Stimulated activated naive CD8-positive, alpha-beta T cell treated with anti-CD3 and anti-CD28 coated beads, Interleukin-15, Interleukin-2, amounts not matched to agents 100 U/mL and 50 U/mL, for 24 hours (primary cell): ENCODE measurements at places on chromosomes 5 and 9.

- no peak for DNase-seq
Observed at GRCh38 chr5:1702318-1702717, 97.3 kb downstream of the MRPL36 start.

DNA sequence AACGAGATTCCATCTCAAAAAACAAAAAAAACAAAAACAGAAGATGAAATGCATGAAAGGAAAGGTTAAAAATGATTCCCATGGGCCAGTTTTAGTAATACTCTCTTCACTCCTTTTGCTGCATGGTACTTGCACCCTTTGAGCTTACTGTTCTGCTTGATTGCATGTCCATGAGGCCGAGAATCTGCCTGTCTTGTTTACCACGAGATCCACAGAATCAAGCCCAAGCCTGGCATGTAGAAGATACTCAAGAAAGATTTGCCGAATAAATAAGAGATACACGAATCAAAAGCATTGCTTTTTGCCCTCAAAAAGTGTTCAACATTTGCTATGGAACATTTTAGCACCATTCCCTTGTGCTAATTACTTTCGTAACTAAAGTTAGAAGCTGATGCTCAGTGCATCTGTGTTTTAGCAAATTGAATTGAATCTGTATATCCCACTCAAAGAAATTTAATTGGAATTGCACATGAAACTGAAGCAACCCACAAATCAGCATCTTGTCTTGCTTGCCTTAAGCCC is 1.1 kb downstream of the FAXDC2 start:
- no peak for DNase-seq

DNA sequence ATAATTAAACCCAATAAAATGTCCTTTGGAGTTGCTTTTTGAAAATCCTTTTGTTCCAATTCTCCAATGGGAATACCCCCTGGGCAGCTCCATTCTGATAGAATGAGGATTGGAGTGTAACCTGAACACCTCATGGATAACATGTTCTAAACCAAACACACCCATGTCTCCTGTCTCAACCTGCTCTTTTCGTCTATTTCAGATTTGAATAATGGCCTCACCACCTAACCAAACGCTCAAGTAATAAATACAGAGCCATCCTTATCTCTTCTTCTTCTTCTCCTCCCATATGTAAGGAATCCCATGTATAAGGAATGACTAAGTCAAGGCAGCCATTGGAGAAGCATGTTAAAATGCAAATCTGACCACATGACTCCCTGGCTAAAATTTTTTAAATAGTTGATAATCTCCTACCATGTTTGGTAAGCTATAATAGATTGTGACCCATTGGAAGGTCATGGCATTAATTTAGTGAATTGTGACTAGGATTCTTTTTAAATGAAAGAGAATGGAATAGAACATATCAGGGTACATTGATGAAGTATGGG is 26.0 kb downstream of the ELL2 start:
- no peak for DNase-seq

GRCh38 chr5:79080804-79081203 is 11.2 kb downstream of the BHMT2 start:
- DNase-seq, result no peak

- no peak for DNase-seq
Observed at GRCh38 chr9:132182314-132183091, 20.6 kb downstream of the NTNG2 start.

DNA sequence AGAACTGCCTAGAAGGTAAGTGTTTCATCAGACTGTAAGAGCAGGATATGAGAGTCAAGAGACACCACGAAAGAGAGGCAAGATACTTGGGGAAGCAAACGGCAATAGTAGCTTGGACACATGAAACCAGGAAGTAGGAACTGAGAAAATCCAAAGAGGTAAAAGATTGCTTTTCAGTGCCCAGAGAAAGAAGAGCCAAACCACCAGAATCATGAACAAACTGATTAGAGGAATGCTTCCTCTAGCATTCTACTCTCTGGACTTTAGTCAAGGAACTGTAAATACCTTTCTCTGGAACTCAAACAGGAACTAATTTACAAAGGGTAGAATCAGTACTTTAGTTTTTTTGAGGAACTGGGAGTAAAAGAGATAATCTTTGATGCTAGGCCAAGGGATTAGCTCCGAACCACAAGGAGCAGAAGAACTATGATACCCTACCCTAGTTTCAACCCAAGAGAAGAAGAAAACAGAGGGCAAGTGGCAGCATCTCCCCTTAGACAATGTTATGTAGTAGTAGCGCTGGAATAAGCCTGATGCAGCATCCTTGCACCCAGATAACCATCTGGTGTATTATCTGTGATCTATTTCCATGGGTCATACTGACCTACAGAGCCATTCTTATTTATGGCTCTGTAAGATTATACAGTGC is 41.3 kb downstream of the EFCAB9 start:
- DNase-seq, result no peak

DNA sequence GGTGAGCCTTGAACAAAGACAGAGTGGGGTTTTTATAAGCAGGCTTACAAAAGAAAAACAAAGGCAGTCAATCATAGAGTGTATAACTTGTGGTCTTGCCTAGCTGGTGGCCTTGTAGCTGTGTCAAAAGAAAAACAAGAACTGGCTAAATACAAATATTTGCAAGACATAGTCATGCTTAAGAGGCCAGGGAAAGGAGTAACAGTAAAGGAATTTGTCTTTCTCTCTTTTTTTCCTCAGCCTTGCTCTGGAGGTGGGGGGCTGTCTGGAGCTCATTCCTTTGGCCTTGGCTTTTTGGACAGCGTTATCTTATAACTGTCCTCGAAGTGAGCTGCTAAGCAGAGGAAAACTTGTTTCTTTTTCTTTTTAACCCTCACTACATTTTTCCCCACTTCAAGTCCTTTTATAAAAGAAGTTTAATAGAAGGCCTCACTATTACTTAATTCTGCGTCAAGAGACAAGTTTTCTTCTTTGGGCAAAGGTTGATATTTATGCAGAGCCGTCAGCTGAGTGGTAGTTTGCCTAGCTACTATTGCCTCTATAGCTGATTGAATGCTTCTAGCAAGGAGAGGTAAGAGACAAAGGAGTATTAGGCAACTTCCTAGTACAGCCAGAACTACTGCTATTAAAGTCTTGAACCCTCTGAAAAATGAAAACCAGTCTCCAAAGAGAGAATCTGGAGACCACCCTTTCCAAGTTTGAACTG is 14.3 kb downstream of the CEL start:
- DNase-seq, result no peak

DNA sequence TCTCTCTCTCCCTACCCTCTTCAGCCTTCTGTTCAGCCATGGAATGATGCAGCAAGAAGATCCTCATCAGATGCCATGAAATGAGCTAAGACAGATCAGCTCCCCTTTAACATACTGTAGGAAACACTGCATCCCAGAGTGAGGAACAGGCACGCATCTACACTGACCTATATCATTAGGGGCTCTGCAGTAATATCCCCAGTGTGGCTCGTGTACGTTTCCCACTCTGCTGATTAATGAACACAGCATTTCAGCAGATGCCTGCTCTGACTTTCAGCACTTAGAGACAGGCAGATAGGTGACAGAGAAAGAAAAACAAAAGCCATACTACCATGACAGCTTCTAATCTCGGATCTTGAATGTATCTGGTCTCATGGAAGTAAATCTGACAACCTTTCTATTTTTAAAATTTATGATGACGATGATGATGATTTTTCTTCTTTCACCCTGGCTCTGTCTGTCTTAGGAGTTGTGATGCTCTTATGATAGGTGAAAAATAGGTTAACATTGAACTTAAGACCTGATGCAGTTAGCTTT is 750.3 kb downstream of the CDH12 start:
- DNase-seq, result no peak

DNA sequence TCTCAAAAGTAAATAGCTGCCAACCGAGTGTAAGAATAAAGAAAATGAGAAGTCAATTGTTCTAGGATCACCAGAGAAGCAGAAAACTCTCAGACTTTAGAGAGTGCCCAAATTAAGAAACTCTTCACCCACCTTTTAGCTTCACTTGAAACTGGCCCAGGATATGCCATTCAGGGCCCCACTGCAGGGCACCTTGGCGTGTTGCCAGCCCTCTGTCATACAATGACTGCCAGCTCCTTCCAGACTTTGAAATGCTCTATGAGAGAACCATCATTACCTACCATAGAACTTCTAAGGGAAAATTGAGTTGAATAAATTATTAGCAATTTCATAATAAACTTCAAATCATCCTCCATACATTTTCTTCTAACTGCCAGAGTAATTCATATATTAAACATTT is 240.5 kb downstream of the CETN3 start:
- no peak for DNase-seq

- DNase-seq, result no peak
Observed at GRCh38 chr9:5425006-5425628, 12.6 kb downstream of the PLGRKT start.

- DNase-seq, result no peak
Observed at GRCh38 chr5:78514427-78515330, 133.9 kb downstream of the LHFPL2 start.

DNA sequence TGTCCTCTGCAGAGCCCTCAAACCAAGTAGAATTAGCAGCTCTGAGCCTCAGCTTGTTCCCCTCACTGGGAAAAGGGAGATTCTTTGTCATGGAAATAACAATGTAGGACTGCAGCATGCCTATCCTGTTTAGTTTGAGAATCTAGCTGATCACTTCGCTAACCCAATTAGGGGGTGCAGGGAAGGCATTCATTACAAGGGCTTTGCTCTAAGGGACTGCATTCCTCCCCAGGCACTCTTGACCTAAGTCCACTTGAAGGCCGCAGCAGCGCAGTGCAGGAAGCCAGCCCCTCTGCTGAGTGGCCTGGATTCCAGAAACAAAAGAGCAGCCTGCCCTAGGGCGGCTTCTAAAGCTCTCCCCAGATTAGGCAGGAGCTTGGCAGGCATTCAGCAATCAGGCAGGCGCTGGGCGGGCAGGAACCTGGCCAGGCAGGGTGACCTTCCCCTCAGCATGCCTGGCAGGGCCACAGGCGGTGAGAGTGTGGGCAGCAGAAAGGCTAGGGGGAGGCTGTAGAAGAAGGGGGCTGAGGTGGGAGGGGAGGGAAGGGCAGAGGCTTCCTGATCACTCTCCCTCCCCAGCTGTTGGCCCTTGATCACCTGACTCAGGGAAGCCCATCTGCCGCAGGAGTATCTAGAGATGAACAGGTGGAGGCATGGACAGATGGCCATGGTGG is 24.8 kb downstream of the CCNJL start:
- DNase-seq, result no peak

- no peak for DNase-seq
Observed at GRCh38 chr5:76805821-76806505, 12.9 kb upstream of the F2RL1 start.

DNA sequence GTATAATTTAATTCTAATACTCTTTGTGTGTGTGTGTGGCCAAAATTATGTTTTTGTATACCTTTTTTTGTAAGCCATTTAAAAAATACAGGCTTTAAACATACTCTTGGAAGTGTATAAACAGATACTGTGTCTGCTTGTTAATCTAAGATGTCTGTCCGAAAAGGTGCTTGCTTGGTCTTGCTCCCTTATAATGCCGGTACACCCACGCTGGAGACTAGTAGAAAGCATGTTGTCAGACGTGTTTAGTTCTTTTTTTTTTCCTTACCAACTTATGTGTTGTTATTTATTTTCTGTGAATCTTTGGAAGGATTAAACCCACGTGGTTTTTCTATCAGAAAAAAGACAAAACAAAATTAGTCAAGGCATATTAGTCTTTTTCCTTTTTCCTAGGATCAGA is 9.5 kb downstream of the GAPVD1 start:
- no peak for DNase-seq

DNA sequence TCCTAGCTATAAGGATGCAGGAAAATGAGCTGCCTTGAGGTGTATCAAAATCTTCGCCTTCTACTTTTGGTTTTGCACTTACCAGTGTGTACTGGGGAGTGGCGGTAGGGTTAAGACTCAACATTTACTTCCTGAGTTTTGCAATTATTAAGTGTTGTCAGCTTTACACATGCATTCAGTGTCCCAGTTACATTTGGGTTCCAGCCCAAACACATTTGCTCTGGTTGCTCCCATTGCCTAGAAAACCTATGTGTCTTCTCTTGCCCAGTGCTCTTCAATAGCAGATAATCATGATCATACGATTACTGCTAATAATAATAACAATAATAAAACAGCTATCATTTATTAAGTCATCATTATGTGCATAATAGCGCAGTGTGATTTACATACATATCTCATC is 241.5 kb upstream of the PAPPA start:
- no peak for DNase-seq

DNA sequence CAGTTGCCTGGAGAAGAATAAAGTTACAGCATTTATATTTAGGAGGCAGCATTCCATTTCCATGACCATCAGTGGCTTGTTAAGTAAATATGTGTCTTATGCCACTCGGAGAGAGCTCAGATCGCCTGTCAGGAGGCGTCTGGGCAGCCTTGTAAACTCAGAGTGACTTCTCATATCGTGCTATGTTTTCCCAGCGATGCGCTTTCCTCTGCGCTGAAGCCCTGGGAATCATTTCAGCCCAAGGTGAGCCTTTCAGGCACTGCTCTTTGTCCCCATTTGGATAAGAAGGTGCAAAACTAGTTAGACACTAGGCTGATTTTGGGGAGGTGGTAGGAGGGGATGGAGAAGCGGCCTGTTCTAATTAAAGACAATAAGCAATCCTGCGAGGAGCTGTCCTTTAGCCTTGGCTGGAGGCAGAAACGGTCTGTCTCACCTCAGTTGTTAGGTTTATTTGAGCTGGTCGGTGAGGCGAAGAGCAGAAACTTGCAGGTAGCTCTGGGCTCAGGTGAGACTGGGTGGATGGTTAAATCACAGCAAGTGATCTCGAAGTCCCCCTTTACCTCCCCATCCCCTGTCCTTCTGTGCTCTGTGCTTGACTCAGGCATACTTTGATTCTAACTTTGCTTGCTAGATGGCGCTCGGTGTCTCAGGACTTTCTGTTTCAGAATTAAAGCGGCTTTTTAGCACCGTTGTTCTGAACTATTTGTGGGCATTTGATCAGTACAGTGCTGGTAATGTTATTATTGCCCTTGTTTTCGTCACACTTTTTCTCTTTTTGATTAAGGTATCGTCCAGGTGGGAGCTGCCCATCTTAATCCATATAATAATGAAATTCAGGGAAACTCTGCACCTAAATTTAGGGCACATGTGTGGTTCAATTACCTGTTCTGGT is 24.6 kb downstream of the NR2F1 start:
- DNase-seq, result peak; percentile 30

DNA sequence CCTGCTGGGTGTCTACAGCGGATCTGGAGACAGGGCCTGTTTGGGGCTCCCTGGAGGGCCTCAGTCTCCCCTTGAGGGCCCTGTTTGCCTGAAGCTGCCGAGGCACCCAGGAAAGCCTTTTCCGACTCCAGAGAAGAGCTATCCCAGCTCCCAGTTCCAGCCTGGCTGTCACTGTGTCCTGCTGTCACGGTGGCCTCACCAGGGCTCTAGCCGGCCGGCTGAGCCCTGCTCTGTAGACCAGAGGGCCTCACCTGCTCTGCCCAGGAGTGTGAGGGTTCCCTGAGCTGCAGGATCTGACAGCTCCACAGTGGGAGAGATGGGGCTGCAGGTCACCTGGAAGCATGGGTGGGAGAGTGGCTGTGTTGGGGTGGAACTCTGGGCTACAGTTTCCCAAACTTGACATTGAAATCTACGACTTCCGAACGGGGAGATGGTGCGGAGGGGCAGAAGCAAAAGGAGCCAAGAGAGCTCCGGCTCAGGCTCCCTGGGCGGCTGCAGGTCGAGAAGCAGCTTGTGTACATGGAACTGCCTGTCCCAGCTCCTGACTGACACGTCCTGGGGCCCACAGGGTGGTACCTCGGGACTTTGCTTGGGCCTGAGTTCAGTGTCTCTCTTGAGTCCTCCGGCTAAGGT is 94.9 kb downstream of the CACNA1B start:
- no peak for DNase-seq

GRCh38 chr5:58797021-58797420 is 214.1 kb downstream of the RAB3C start:
- DNase-seq, result no peak
